Stimulated activated CD4-positive, alpha-beta T cell treated with anti-CD3 and anti-CD28 coated beads, Interleukin-1b, Interleukin-23, amount 100 ng/mL, for 1 hour (primary cell): ENCODE measurements at places on chromosomes 2 and 18.

GRCh38 chr2:129056309-129056958 lies 737.8 kb upstream of the HS6ST1 start:
- no peak for DNase-seq

DNA sequence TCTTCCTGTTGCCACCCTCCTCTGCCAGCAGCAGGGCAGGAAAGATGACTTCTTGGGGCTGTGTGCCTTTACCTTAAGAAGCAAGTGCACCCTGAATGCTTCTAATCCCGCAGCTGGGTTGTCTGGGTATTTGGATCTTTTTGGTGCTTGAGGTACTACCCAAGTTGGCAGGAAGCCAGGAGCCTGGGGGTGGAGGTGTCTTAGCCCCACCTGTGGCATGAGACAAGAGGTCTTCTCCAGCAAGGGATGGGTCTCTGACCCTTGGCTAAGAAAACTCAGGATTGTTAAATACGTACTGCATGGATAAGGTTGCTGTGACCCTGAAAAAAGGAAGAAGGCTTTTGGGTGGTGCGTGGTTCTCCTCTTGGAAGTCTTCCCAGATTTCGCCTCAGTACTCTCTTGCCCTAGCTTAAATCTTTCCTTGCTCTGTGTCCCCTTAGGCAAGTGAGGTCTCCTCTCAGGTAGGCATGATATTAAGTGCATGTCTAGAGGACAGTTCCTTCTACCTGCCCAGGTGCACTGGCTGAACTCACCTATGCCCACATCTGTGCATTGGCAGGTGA lies 4.3 kb downstream of the HPCAL1 start:
- DNase-seq = no peak

GRCh38 chr2:161651547-161651946 lies 27.3 kb downstream of the SLC4A10 start:
- DNase-seq = no peak

DNA sequence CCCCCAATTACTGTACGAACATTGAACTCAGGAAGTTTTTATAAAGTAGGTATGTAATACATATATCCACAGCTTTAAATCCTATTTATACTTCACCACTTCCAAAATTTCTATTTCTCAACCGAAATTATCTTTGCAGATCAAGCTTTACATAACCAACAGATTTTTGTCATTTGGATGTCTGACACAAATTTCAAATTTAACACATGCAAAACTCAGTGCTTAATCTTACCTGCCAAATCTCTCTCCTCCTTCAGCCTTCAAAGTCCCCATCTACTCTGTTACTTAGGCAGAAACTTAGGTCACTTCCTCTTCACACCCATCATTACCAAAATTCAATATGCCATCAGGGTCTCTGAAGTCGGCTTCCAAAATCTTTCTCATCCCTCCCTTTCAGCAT lies 990.1 kb upstream of the NRXN1 start:
- no peak for DNase-seq

GRCh38 chr2:105243961-105244360 lies 2.4 kb downstream of the GPR45 start:
- no peak for DNase-seq

DNA sequence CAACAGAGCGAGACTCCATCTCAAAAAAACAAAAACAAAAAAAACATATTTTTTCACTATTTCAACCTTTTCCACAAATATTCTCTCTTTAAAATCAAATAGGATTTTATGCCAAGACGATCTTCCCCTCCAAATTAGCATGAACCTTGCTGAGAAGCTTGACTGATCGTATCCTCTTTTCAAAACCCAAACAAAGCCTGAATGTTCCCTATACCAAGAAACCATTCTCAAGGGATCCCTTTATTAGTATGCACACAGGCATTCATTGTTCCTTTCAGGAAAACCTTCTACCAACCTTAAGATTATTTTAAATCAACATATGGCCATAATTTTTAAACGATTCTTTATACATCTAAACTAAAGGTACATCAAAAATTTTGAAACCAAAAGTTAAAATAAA lies 6.3 kb downstream of the SPIRE1 start:
- no peak for DNase-seq
